ENCODE measurements at places on chromosomes 12 and 14.

DNA sequence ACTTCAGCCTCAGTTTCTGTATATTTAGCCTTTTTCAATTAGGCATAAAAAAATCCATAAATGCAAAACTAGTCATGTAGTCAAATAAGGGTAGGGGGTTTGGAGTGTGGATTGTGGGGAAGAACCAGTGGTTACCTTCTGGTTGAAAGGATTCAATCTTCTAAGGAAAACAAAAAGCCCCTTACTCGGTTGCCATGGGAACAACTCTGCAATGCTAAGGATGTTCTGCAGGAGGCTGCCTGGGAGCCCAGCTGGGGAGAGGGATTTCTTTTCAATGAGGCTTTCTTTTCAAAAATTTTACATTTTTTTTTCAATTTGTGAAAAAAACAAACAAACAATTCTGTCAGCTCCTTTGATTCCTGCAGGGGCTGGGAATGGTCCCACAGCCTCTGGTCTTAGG is 67.2 kb downstream of the SLC8A3 start:
- DNase-seq = no peak

GRCh38 chr12:56836800-56837663 is 73.9 kb downstream of the HSD17B6 start:
- DNase-seq = no peak

DNA sequence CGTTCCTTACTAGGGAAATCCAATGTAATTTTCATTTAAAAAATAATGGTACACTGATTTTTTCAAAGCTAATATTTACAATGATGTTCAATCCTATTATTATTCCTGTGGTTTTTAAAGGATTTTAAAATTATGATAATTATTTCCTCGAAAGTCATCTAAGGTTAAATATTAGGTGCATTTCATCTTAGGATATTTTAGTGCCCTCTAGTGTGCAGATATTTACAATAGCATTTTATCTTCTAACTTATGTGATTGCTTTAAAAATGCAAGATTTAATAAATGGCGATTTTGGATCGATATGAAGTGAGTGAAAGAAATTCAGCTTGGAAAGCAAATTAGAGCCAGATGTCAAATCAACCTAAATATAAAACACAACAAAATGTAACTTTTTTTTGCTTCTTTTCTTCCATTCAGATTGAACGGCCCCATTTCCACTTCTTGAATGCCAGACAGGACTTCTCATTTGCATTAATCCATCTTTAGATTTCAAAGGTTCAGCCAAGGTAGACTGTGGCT is 293.5 kb downstream of the SLC6A15 start:
- no peak for DNase-seq

GRCh38 chr14:74575507-74575906 is 36.5 kb downstream of the LTBP2 start:
- no peak for DNase-seq

- DNase-seq = no peak
Measured at GRCh38 chr12:6954316-6955107, 3.4 kb downstream of the PTPN6 start.

GRCh38 chr12:108156717-108157116 is 27.6 kb downstream of the WSCD2 start:
- DNase-seq = no peak

DNA sequence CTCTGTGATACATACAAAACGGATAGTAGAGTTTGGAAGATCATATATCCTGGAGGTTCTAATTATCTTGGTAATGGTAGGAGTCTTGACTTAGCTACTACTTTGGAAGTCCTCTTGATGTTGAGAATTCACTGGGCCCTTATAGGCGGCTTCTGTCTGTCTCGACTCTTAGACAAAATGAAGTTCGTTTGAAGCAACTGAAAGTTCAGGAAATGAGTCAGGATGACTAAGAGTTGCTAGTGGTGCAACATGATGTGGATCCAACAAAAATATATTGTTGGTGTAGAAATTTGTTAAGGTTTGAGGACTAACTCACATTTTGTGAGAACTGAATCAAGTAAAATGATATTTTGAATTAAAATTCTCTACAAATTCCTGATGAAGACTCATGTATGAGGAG is 272.7 kb downstream of the AEBP2 start:
- no peak for DNase-seq

DNA sequence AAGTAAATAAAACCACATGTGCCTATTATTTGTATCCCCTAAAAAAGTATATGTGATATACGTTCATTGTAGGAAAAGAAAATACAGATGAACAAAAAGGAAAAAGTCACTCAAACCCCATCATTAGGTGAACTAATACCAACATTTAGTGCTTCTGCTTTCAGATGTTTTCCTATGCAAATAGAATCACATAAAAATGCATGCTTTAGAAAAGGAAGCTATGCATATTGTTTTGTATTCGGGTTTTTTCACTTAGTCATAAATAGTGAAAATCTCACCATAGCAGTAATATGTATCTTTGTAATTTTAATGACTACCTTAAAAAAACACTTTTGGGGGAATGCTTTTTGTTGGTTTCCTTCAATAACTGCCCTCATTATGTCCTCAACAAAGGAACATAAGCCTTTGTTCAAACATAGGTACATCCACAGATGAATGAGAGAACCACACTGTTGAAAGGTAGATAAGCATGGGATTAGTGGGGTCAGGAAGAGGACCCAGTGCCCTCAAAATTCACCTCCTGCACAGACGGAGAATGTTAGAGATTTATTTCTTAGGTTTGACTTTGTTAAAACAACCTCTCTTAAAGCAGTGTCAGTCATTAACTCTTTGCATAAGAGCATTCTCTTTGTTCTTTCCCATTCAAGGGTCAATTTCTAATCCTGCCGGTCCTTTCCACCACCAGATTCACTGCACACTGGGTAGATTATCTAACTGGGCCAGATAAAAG is 6.5 kb downstream of the AMDHD1 start:
- no peak for DNase-seq

All from muscle of arm (tissue), 14 donors.